ENCODE measurements at places on chromosomes 6 and 20.

GRCh38 chr20:17555106-17555505 lies 14.8 kb upstream of the DSTN start:
- no peak for ATAC-seq

GRCh38 chr6:79600812-79601609 lies 30.1 kb upstream of the SH3BGRL2 start:
- ATAC-seq: peak; percentile 24

GRCh38 chr20:62263396-62263795 lies 25.1 kb downstream of the OSBPL2 start:
- no peak for ATAC-seq

GRCh38 chr6:93423542-93423941 lies 4.2 kb upstream of the EPHA7 start:
- ATAC-seq: no peak
